B cell (primary cell): ENCODE measurements at places on chromosomes 16 and 17. TPM values are rescaled to one million over a fixed set of nuclear protein-coding genes. Genes with fewer than 3 reads are reported as not detected.

DNA sequence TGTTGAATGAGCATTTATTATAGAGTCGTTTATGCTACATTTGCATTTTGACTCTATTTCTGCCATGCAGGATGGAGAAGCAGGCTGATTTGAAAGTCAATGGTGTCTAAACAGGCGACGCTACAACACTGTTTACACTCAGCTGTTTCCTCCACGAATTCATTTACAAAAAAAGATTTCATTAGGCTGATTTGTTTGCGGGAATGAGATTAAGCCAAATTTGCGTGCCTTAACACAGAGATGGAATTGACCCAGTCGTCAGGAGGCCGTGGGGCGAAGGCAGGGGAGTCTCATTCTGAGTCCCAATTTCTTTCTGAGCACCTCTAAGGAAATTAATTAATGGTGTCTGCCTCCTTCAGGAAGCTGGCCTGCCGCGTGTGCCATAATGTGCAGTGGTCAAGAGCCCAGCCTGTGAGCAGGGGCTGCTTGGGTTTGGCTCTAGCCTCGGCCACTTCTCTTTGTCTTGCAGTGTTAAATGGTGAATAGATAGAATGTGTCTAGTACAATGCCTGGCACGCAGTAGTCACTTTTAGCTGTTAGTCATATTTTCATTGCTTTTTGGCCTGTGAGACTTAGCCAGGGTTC is 88.6 kb upstream of the NKD1 start:
- no peaks in the 10 kb centered on the region for H3K27me3 ChIP-seq
- H3K27ac ChIP-seq, result no peak overlapping the region
- no peaks in the 10 kb centered on the region for H3K36me3 ChIP-seq
- no peak overlapping the region for H3K4me3 ChIP-seq

GRCh38 chr16:86205521-86206245 is 304.6 kb upstream of the FOXF1 start:
- H3K27ac ChIP-seq, result no peak overlapping the region
- H3K27me3 ChIP-seq, result no peaks in the 10 kb centered on the region
- H3K4me1 ChIP-seq, result no peaks in the 10 kb centered on the region
- no peak overlapping the region for H3K4me3 ChIP-seq

DNA sequence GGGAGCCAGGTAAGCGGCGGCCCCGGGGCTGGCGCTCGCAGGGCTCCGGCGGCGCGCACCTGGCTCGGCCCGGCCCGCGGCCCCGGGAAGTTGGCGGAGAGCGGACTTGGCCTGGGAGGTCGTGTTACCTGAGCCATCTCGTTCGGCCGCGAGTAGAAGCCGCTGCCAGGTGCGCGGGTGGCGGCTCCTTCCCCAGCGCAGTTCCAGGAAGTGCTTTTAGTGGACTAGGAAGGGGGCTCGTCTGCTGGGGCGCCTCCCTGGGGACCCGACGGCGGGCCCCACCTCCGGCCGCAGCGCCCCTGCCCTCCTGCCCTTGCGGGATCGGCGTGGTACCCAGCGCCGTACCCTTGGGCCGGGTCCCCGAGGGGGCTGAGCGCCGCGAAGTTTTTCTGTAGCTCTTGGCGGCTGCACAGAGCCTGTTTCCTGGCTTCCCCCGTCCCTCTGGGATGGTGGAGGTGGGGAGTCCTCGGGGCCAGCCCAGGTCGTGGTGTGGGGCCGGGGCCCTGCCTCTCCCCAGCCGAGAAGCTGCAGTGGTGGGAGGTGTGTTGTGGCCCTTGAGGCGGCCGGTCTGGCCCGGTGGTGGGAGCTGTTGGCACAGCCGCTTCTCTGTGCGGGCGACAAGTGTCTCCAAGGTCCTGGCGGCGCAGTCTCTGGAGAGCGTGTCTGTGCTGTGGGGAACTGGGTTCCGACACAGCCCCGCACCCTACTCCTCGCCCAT is 96.9 kb downstream of the RAB11FIP4 start:
- H3K27ac ChIP-seq, result peak overlapping the region; percentile 90
- H3K27me3 ChIP-seq, result no peaks in the 10 kb centered on the region
- peak overlapping the region; percentile 74 for H3K4me3 ChIP-seq
- no peaks in the 10 kb centered on the region for H3K36me3 ChIP-seq
- H3K4me1 ChIP-seq, result peaks cover 61% of the 10 kb centered on the region

GRCh38 chr16:11032922-11033291 is 88.5 kb downstream of the CLEC16A start:
- H3K4me3 ChIP-seq, result no peak overlapping the region
- H3K36me3 ChIP-seq, result peaks cover 31% of the 10 kb centered on the region
- no peak for DNase-seq
- no peaks in the 10 kb centered on the region for H3K4me1 ChIP-seq

DNA sequence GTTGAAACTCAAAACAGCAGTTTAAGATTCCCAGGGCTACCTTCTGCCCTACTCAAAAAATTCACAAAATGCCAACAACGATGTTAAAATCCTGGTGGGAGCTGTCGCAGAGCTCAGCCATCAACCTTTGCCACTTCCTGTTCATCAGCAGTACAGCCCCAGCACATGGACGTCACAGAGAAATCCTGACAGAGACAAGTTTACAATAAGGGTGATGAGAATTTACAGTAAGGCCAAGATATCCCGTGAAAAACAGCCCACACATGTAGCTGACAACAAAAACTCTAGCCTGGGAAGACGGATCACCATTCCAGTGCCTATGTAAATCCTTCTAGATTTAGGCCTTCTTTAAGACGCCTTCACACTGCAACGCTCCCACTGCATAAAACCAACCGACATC is 18.8 kb downstream of the USP22 start:
- peaks cover 30% of the 10 kb centered on the region for H3K36me3 ChIP-seq

DNA sequence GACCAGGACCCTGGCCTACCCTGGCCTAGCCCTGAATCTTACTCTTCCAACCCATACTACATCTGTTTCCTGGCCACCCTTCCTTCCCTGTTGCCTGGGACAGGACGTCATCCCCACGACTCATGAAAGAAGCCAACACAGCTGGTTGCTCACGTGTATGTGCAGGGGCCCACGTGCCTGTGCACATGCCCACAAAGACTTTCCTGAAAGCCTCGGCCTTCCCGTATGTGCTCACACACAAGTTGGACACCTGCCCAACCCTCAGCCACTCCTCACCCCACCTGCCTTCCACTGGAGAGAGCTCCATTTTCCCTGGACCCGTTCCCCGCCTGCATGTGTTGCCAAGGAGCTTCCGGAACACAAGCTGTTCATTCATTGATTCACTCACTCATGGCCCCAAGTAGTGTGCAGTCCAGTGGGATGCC is 7.0 kb downstream of the PLXDC1 start:
- no peak overlapping the region for H3K27ac ChIP-seq
- no peak for DNase-seq
- peaks cover 4% of the 10 kb centered on the region for H3K27me3 ChIP-seq
- no peak overlapping the region for H3K4me3 ChIP-seq

OTOP2 gene
- not detected in 2 replicates for polyA plus RNA-seq

MLYCD gene
- polyA plus RNA-seq, result 2.3 and 2.7 TPM in 2 replicates

UMOD gene
- polyA plus RNA-seq, result not detected in 2 replicates

ANKS3 gene
- 26.5 and 38.4 TPM in 2 replicates for polyA plus RNA-seq
